ENCODE measurements at places on chromosomes 6 and 20.

DNA sequence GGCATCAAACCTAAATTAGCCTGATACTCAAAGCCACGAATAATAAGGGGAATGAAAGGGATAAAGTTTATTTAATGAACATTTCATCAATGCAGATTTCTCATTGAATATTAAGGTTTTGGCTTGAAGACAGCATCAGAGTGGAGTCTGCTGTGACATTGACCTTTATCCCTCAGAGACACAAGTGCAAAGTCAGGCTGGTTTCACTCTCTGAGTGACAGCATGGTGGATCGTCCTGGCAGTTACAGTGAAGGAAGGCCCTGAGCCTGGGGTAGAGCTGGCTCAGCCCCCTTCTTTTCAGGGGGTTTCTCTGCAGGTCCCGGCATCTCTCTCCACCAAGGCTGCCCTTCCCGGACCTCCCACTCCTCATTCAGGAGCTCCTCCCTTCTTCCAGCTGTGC is 503.1 kb downstream of the PREX1 start:
- DNase-seq = no peak

GRCh38 chr20:38106461-38106860 is 58.6 kb downstream of the TGM2 start:
- no peak for DNase-seq

- no peak for DNase-seq
These were observed 1.1 kb downstream of the TCP1 start for GRCh38 chr6:159788276-159788675.

DNA sequence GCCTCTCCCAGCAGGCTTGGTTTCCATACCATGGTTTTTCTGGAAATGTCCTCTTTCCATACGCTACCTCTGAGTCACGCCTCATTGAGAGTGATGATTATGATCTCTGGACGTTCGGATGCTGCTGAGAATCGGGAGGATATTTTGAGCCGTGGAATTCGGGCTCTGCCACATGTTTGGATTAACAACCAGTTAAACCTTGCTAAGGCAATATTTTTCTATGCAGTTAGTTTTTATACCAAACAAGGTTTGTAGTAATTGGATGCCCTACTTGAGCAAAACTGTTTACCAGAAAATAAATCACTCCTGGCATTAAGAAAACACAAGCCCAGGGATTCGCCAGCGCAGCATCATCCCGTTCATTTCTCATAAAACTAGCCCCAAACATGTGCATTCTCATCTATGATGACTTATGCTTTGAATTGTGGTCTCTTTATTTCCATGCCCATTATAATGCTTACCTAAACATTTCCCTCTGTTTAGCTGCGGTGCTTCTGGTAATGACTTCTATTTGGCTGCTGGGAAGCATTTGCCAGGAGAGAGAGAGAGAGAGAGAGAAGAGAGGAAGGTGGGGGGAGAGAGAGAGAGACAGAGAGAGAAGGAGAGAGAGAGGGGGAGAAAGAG is 198.9 kb downstream of the CLIC5 start:
- no peak for DNase-seq

- no peak for DNase-seq
These were observed 30.4 kb upstream of the MCM9 start for GRCh38 chr6:118965371-118965770.
